MV-4-11 (cell line): ENCODE measurements at places on chromosomes 1 and 21.
A peak's percentile ranks its signal among the peaks of the same experiment; 100 is the strongest.

DNA sequence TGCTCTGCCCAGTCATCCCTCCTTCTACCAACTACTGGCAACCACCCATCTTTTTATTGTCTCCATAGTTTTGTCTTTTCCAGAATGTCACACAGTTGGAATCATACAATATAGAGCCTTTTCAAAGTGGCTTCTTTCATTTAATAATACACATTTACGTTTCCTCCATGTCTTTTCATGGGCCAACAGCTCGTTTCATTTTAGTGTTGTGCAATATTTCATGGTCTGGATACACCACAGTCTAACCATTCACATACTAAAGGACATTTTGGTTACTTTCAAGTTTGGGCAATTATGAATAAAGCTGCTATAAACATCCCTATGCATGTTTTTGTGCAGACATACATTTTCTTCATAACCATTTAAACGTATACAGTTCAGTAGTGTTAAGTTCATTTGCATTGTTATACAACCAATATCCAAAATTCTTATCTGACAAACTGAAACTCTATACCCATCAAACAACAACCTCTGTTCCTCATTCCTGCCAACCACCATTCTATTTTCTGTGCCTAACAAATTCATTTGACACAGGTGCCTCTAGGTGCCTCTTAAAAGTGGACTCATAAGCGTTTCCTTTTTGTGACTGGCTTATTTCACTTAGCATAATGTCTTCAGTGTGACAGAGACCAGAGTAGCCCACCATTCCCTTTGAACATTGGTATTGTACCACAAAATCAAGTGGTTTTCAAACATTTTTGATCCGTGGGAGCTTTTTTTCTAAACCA lies 138.1 kb downstream of the NR5A2 start:
- peak; percentile 78 for DNase-seq

DNA sequence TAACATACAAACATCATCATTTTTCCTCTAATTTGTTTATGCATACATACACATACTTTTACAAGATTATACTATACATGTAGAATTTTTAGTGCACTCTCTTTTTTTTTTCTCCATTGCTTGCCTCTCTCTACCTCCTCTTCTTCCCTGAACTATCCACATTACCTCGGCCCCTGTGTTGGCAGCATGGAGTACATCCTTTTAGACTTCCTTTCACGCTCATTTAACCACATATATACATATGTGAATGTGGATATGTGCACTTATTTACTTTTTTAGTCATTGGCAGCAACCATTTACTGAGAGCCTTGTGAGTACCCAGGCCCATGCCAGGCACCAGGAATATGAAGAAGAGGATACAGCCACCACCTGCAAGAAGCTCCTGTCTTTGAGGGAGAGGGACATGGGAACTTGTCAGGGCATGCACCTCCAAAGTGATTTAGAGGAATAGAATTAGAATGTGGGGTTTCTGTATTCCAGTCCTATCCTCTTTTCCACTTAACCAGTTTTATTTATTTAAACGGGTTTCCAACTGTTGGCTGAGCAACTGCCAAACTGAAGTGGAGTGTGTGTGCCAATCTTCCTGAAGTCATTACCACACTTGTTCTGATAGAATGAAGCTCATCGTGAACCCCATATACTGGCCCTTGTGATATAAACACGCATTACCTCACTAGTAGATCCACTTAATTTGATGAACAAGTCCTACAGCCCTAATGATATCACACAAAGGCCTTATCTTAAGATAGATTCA lies 212.6 kb downstream of the TNR start:
- no peak for DNase-seq

DNA sequence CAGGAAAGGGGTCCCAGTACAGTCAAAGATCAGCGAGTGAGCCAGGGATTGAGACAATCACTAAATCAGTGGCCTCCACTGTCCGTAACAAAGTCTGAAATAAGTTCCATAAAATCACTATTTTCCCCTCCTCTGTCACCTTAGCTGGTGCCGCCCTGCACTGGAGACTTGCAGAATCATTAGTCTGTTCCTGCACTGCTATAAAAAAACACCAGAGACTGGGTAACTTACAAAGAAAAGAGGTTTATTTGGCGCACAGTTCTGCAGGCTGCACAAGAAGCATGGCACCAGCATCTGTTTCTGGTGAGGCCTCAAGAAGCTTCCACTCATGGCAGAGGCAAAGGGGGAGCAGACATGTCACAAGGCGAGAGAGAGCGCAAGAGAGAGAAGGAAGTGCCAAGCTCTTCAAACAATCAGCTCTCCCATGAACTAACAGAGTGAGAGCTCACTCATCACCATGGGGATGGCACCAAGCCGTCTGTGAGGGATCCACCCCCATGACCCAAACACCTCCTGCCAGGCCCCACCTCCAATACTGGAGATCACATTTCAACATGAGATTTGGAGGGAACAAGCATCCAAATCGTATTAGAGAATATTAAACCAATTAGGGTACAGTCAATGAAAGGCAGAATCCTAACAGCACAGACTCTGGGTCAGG lies 129.8 kb upstream of the TIAM1 start:
- no peak for DNase-seq

DNA sequence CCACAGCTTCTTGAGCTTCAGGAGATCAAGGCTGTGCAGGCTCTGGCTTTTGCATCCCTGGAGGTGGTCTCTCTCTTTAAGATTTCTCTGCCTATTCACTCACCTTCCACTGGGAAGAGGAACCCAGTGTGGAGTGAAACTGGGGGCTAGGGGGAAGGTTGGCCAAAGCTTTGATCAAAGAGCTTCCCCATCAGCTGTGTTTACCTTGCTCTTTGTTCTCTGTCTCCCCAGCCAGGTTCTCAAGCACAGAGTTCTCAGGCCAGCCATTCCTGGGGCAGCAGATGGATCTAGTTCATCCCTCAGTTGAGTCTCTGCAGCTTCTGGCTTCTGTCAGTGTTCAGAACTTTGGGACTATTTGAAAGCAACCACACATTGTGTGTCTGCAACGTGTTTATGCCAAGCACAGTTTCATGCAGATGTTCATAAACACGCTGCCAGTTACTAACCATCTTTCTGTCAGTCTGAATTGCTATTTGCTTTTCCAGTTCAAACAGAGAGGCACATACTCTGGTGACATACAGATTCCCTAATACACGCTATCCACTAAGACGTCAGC lies 17.2 kb upstream of the MRPS14 start:
- DNase-seq: no peak

DNA sequence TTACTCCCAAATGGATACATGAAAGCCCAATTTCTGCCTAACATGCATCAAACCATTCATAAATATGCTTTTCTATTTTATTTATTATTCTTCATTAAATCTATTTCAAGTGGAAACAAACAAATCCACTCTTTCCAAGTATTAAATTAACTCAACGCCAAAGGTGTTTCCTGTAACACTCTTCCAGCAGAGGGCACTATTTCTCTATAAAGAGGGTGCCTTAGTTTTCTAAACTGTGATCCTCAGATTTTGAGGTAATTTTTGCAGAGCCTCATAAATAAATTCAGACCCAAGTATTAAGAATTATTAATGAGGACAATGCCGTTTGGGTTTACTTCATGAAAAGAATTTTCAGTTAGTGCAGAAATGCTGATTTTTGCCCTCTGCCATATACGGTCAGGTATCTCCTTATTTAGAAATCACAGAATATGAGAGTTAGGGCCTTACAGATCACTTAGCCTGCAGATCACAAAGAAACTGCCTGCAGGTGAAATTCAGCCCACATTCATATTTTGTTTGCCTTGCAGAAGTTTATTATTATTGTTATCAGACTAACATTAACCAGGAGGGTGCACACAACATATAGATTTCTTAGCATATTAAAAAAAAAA lies 40.1 kb upstream of the MYSM1 start:
- DNase-seq: peak; percentile 53

DNA sequence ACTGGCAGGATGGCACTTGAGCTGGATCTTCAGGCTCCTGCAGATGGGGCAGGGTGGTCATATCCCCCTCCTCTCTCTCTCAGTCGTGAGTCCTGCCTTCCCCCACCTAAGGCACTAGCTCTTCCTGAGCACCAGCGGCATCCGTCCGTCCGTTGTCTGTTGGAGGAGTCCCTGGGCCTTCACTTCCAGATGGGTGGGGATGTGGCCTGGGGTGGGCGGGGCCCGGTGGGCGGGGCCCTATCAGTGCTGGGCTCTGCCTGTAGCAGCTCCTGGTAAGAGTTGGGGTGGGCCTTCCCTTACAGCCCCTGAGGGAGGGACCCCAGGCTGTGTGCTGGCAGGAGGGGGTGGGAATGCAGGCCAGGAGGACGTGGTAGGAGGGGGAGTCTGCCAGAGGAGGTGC lies 10.3 kb downstream of the LDLRAD2 start:
- DNase-seq: no peak

DNA sequence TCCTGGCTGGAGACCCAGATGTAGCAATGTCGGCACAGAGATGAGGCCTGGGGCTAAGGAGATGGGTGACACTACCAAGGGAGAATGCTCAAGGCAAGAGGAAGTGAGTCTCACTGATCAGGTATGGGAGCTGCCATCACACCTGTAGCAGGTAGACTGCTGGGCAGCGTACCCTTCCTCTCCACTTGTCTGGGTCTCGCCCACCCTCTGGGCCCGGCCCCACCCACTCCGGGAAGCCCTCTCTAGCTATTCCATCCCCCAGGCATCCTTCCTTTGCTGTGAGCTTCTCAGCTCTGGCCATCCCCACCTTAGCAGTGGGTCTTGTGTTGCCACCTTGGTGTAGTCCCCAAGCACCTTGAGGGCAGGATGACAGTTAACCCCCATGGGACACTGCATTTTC lies 87.7 kb upstream of the EDN2 start:
- no peak for DNase-seq

DNA sequence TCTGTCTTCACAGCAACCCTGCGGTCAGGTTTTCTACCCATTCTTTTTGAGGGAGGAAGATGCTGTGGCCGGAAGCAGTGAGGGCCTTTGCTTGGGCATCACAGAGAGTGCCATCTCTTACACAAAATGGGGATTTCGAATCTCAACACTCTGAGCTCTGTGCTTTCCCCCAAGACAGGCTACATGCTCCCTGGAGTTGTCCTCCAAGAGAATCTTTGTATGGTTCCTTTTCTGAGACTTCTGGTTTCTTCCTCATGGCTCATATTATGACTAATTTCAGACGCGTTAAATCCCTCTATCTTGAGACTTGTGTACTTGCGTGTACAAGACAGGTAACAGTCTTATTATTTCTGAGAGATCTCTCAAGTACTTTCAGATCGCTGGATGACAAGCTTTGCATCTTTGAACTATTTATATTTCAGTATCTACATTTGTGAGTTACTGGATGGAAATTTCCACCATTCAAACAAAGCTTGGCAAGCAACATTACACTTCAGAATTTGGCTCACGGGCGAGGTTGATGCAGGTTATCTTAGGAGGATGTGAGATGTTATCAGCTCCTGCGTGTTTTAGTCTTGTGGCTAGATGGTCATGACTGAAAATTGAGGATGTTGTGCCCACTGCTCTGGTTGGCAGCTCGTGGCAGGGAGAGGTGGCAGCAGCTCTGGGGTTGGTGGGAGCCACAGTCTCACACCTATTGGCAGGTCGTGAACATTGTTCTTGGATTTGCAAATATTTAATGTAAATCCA lies 19.4 kb downstream of the ABCG1 start:
- DNase-seq: no peak

DNA sequence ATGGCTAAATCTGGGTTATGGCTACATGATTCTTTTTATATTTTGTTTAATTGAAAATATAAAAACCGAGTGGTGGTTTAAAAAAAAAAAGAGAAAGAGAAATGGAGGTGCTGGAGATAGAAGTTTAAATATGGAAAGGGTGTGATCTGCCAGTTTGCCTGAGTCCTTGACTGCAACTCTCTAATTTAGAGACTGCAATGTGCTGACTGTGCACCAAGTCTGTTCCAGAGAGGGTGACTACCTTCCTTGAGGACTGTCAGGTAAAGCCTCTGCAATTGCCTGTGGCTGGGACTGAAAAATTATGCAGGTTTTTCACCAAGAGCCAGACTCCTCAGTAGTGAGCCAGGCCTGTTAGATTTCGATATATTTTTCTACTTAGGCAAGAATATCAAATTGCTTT lies 1326.3 kb downstream of the BRINP3 start:
- DNase-seq: no peak

DNA sequence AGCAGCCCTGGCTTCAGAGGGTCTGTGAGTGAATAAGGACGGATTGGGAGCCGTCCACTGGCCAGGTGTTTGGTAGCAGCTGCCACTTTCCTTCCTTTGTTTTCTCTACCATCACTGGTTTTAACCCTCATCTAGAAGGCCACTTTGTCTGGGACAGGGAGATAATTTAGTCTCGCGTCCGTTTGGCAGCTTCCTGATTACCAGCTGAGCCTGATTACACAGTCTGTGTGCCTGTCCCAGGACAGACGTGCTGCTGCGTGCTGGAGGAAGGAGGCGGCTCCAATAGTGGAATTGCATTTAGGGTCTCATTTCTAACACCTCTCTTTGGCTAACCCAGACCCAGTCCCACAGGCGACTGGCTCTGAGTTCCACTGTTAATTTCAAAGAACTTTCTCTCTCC lies 24.6 kb upstream of the CASQ2 start:
- DNase-seq: no peak

DNA sequence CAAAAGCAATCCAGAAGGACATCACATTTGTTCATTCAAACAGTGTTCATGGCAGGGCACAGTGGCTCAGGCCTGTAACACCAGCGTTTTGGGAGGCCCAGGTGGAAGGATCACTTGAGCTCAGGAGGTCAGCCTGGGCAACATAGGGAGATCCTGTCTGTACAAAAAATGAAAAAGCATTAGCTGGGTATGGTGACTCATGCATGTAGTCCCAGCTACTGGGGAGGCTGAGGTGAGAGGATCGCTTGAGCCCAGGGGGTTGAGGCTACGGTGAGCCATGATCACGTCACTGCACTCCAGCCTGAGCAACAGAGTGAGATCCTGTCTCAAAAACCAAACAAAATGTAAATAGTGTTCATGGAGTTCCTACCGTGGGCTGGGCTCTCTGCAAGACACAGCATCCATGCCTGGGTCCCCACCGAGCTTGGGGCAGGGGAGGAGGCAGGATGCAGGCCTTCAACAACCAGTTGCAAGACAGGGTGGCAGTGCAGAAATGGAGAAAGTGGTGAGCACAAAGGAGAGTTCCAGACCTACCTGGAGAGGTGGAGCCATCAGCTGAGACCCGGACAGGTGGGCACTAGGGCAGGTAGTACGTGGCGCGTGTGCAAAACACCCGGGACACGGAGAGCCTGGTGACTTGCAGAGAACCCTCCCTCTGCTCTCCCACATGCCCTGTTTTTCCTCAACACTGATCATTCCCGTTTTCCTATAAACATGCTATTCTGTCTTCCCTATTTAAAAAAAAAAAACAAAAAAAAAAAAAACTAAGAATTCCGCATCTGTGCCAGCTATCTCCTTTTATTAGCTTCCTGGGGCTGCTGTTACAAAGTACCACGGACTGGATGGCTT lies 138.9 kb downstream of the TOMM20 start:
- no peak for DNase-seq

- no peak for DNase-seq
Observed at GRCh38 chr1:69433073-69433472, 134.6 kb upstream of the LRRC7 start.

- no peak for DNase-seq
Observed at GRCh38 chr1:111576547-111576946, 43.0 kb upstream of the RAP1A start.

GRCh38 chr1:222084996-222085395 lies 343.1 kb upstream of the DUSP10 start:
- DNase-seq: no peak

- DNase-seq: peak; percentile 20
Observed at GRCh38 chr1:205989786-205990185, 13.4 kb downstream of the RAB7B start.

- no peak for DNase-seq
Observed at GRCh38 chr1:199272139-199272544, 633.3 kb downstream of the PTPRC start.
